ENCODE measurements at places on chromosomes 12 and 14. TPM values are rescaled to one million over a fixed set of nuclear protein-coding genes. Genes with fewer than 3 reads are reported as not detected.
A peak's percentile ranks its signal among the peaks of the same experiment; 100 is the strongest.

DNA sequence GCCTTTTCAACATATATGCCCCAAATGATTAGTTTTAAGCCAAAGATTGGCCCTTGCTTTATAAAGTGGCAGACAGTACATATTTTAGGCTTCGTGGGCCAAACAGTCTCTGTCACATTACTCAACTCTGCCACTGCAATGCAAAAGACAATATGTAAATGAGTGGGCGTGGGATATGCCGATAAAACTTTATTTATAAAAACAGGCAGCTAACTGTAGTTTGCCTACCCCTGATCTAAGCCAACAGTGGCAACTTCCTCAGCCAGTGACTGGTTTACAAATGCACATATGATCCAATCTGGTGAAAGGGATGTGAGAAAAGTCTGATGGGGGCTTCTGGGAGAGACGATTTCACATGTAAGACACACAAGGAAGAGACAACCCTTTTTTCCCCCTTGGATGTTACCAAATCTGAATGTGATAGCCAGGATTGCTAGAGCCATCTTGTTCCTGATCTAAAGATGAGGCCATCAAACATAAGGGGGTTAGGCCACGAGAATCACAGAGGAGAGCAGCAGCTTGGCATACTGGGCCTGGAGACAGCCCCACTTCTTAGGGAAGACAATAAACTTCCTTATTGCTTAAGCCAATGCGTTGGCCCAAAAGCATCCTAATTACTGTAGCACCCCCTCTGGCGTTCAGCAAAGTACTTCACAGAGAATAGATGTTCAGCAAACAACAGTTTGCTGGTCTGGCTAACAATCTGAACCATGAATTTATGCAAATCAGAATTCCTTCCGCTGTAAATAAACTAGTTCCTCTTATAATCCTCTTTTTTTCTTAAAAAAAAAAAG, 75.2 kb upstream of the TMCC3 start:
- H3K27me3 ChIP-seq: no peaks in the 10 kb centered on the region
- no peaks in the 10 kb centered on the region for H3K36me3 ChIP-seq
- H3K4me3 ChIP-seq: no peak overlapping the region
- no peak overlapping the region for H3K27ac ChIP-seq

DNA sequence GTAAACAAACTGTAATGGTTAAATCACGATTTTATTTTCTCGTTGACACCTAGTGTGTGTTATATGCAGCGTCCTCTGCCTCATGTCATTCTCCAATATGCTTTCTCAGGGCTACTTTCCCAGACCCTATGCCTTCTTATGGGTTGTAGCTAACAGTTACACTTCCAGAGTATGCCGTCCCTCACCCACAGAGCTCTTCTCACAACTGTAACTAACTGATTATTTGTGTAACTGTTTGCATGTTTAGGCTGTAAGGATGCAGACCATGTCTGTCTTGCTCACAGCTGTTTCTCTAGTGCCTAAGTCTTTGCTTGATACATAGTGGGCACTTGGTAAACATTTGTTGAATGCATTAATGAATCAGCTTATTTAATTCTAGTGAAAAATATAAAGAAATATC, 417.5 kb downstream of the ZFP36L1 start:
- no peaks in the 10 kb centered on the region for H3K27me3 ChIP-seq
- H3K4me3 ChIP-seq: no peak overlapping the region
- no peak overlapping the region for H3K27ac ChIP-seq
- H3K4me1 ChIP-seq: peaks cover 28% of the 10 kb centered on the region

DNA sequence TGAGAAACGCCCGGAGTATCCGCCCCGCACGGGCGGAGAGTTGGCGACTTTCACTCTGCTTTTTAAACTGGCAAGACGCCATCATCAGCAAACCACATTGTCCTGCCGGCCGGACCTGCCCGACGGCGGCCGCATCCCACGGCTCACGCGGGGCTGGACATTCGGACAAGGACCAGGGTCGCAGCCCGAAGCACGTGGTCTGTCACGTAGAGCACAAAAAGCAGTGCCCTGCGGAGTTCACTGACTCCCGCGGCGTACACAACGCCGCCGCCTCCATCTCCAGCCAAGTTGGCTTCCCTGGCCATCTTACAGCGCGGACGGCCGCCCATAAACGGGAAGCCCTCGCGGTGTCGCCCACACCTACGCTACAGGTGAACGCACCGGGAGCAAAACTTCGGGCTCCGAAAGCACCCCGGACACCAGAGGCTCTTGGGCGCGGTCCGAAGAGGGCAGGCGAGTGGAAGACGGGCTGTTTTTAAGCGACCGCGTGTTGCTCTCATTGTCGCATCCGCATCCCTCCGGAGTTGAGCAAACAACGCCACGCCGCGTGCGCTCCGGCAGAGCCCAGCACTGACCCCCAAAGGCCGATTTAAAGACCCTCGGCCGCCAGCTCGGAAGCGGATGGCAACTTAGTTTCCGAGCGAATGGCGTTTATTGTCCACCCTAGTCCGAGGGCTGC, 966 bp downstream of the SINHCAF start:
- H3K4me3 ChIP-seq: peak overlapping the region; percentile 63
- H3K27me3 ChIP-seq: no peaks in the 10 kb centered on the region
- no peaks in the 10 kb centered on the region for H3K36me3 ChIP-seq
- peak overlapping the region; percentile 87 for H3K27ac ChIP-seq
- peaks cover 9% of the 10 kb centered on the region for H3K4me1 ChIP-seq
- DNase-seq: peak; percentile 91

DNA sequence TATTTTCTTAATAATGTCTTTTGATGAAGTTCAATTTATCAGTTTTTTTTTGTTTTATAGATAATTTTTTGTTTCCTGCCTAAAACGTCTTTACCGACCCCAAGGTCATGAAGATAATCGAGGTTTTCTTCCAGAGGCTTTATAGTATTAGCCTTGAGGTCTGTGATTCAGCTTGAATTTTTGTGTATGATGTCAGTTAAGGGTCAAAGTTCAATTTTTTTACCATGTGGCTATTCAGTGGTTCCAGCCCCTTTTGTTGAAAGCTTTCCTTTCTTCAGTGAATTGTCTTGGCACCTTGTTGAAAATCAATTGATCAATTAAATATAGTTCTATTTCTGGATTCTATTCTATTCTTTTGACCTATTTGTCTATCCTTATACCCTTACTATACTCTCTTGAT, 3.2 kb upstream of the MGST1 start:
- H3K27ac ChIP-seq: no peak overlapping the region
- no peaks in the 10 kb centered on the region for H3K36me3 ChIP-seq
- no peaks in the 10 kb centered on the region for H3K27me3 ChIP-seq

DNA sequence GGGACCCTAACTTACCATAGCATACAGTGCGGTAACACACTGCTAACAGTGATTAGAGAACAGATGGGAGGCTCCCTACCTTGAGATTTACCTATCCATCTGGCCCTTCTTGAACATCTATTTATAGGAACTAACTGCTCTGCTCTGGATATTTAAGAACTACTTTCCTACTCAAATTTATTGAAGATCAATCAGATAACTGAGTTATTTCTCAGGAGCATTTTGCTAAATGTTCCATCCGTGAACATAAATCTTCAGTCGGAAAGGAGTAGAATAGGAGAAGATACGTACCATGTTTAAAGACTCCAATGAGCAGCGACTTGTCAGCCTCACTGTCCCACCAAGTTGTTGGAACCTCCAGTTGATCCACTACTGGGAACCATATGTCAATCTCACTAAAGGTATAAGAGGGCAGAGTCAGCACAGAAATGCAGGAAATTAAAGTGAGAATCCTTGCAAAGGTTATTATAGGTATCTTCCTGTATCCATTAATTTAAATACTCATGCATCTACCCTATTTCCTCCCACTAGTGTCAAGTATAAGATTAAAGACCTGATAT, 15.6 kb upstream of the SUPT16H start:
- H3K4me3 ChIP-seq: no peak overlapping the region
- no peaks in the 10 kb centered on the region for H3K4me1 ChIP-seq
- no peak for DNase-seq
- H3K36me3 ChIP-seq: peaks cover 80% of the 10 kb centered on the region

PLA2G1B gene
- total RNA-seq: 412 TPM

PRIMA1 gene
- total RNA-seq: 1.8 TPM

PTGR2 gene
- 6.1 TPM for total RNA-seq

IL31 gene
- total RNA-seq: not detected

DYRK4 gene
- total RNA-seq: 31.0 TPM

IL23A gene
- total RNA-seq: 0.81 TPM

PPM1A gene
- 48.8 TPM for total RNA-seq

KRT75 gene
- total RNA-seq: not detected

C3AR1 gene
- 2.4 TPM for total RNA-seq

PRIM1 gene
- total RNA-seq: 9.0 TPM

TMEM132C gene
- 2.2 TPM for total RNA-seq
